ENCODE measurements at places on chromosomes 1 and 21. TPM values are rescaled to one million over a fixed set of nuclear protein-coding genes. Genes with fewer than 3 reads are reported as not detected.

DNA sequence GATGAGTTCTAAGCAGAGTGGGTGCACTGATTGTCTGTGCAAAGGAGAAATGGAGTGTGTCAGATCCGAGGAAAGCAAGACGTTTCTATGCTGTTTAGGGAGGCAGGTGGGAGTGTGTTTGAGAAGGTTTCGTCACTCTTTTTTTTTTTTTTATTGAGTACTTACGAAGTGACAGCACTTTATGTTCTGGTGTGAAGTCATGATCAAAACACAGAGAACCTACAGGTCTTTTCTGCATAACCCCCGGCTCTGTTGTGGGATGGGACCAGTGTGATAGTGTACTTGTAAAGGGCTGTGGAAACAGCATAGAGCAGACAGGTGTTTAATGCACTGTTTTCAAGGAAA is 26.7 kb downstream of the MIA3 start:
- DNase-seq, result peak; percentile 29

GRCh38 chr1:40075266-40075665 is 21.8 kb downstream of the PPT1 start:
- DNase-seq, result no peak

GRCh38 chr1:86508583-86508969 is 38.3 kb upstream of the CLCA4 start:
- peak; percentile 93 for DNase-seq

DNA sequence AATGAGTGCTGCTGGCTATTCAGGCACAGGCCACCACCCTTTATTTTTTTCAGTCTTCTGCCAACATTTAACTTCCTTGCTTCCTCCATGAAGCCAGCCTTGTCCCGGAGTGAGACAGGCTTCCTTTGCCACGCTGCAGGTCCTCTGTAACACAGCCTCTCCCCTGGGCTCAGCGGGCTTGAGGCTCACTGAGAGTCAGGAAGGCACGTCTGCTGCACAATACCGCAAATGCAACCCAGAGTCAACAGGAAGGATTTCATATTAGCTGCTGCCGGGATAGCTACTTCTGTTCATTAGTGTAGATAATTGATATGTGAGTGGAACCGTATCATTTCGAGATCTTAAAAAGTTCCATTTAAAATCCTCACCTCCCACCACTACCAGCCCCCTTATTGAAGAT is 22.5 kb downstream of the MYOG start:
- no peak for DNase-seq

GRCh38 chr1:70671006-70671405 is 259.9 kb downstream of the CTH start:
- no peak for DNase-seq

- peak; percentile 27 for DNase-seq
These were observed 3.0 kb downstream of the PTPN22 start for GRCh38 chr1:113868387-113869083.

DNA sequence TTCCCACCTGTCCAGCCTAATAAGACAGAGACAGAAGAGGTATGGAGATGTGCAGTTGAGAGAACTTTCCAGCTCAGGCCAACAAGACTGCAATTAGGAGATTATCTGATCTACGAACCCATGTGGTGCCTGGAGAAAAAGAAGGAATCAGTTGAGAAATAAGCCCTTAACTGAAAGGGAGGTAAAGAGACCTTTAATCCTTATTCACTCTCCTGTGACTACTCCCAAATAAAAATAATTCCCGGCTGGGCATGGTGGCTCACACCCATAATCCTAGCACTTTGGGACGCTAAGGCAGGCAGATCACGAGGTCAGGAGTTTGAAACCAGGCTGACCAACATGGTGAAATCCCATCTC is 31.9 kb upstream of the SARS1 start:
- no peak for DNase-seq

DNA sequence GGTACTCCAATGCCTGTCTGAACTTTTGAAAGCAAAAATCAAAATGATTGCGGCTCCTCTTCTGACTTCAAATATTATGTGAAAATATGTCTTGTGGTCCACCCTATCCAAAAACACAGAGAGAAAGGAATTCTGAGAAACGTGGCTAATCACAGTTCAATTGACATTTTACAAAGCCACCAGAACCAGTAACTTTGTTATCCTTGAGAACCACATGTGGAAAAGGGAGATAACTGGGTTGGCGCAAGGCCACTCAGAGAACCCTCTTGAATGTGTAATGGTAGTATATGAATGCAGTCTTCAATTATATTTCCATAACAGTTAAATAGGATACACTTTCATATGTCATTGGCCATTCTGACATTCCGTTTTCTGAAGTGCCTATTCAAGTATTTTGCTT is 1030.0 kb upstream of the TMPRSS15 start:
- DNase-seq, result no peak

- no peak for DNase-seq
These were observed 109.7 kb upstream of the SYT6 start for GRCh38 chr1:114263343-114263742.

KRTAP11-1 gene
- not detected for total RNA-seq

GRCh38 chr1:3775490-3776230 is 3.1 kb downstream of the SMIM1 start:
- peak; percentile 33 for DNase-seq

DNA sequence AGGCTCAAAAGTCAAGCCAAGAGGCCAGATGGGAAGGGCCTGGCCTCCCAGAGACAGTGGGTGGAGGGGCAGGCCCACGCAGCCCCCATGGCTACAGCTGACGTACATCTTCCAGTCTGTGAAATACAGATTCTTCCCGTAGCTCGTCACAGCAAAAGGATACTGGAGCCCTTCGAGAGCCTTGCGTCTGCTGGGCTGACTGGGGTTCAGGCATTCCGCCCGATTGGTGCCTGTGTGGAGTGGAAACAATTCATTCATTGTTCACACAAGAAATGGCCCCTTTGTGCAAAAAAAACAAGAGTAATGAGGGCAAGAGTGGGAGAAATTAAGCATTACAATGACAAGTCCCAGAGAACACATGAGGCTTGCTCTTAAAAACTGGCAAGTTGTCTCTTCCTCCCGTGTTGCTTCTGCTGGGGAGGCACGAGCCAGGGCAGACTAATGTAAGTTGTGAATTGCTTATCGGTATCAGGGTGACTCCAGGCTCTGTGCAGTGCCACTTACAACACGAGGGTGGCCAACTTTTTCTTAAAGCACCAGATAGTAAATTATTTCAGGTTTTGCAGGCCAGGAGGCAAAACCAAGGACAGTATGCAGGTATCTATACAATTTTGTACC is 85.1 kb downstream of the NID1 start:
- DNase-seq, result no peak

C8B gene
- total RNA-seq, result not detected

DNA sequence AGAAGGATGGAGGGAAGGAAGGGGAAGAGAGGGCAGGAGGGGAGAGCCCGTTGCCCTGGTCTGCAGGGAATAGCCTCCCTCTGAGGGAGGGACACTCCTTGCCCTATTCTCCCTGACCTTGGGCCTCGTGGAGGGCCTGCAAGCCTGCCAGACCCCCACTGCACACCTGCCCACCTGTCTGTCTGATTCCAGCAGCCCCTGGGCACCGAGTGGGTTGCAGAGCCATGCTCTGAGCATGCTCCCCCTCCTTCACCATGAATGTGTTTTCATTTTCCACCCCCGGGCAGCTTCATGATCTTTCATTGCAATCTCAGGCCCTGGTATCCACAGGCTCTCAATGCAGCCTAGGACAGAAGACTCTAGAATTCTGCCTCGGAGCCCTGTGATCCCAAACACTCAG is 5.1 kb upstream of the NPHP4 start:
- no peak for DNase-seq

DNA sequence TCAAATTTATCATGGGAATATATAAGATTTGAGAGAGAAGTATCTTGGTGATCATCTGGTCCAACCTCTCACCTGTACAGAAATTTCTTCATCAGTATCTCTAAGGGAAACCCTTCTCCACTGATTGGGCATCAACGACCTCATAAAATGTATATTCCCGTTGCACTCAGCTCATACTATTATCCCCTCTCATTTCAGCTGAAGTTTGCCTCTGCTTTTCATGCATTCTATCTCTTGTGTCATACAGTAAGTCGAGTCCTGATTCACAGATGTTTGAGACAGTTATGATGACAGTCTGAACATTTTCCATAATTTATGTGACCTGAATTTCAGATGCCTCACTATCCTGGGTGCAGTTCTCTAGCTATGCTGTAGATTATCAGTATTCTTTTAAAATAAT is 21.0 kb downstream of the OR10R2 start:
- DNase-seq, result no peak

DNA sequence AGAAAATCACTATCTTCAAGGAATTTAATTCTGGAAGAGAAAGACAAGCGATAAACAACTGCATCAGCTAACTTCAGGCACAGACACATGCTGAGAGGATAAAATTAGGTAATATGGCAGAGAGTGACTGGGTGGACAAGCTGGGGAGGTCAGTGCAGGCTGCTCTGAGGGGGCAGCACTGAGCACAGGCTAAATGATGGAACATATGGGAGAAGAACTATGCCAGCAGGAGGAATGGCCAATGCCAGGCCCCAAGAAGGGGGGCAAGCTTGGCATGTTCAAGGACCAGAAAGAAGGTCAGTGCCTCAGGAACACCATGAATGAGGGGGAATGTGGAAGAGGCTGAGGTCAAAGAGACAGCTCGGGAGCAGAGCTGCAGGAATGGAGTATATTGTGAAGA is 190.7 kb upstream of the MAP1LC3C start:
- no peak for DNase-seq

- peak; percentile 68 for DNase-seq
These were observed 88.1 kb upstream of the HIVEP3 start for GRCh38 chr1:42006836-42007235.

- DNase-seq, result no peak
These were observed 7.3 kb downstream of the RUSC1 start for GRCh38 chr1:155327981-155328380.

- DNase-seq, result peak; percentile 44
These were observed 433.1 kb downstream of the CAMTA1 start for GRCh38 chr1:7218210-7218832.

NGF gene
- 20.2 TPM for total RNA-seq

DNA sequence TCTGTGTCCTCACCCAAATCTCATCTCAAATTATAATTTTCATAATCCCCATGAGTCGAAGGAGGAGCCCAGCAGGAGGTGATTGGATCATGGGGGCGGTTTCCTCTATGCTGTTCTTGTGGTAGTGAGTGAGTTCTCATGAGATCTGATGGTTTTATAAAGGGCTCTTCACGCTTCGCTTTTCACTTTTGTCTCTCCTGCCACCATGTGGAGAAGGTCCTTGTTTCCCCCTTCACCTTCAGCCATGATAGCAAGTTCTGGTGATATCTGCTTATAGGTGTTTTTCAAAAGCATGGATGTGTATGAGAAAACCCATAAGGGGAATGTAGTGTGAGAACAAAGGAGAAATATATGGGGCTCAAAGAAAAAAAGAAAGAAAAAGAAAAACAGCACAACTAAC is 405.9 kb upstream of the RGS18 start:
- DNase-seq, result no peak

DNA sequence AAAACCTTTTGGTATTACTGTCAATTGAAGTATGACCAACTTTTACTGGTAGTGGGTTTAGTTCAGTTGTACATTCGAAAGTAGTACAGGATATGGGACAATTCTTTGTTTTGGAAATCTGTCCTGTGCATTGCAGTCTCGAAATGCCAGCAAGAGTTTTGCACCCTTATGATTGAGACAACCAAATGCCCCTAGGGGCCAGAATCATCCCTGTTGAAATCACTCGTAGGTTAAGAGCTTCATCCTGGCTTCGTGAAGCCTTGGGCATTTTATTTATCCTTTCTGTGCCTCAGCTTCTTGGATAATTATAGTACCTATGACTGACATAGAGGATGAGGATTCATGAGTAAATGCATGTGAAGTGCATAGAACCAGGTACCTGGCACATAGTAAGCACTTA is 2.4 kb upstream of the GOLT1A start:
- DNase-seq, result no peak

DNA sequence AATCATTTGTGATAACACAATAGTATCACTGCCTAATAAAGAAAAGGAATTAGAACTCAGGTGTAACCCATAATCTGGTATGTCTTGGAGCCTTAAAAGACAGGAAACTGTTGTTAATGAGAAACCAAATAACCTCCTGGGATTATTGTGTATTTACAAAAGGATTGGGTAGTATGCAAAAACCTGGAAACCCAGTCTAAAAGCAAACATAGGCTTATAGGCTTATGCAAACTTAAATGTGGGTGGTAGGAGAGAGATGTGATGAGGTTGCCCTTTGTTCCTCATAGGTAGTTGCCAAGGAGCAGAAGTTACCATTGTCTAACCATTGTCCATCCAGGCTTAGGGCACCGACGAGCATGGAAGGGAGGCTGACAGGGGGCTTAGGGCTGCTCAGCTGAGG is 165.8 kb downstream of the AK5 start:
- no peak for DNase-seq

DNA sequence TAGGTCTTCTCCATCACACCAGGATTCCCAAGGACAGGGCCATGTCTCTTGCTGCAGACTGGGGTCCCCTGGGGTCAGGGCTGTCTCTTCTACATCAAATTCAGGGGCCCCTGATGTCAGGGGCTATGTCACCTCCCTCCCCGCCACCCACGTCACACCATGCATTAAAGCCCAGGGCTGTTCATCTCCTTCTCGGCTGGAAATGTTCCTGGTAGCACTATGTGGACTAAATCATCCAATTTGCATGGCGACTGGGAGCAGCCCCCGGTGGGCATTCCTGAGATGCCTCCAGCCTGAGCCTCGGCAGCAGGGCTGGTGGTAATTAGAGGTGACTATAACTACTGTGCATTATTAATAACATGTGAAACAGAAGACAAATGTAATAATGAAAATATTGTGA is 151.7 kb upstream of the HMGB4 start:
- DNase-seq, result no peak

OR2T2 gene
- not detected for total RNA-seq

- no peak for DNase-seq
These were observed 20.3 kb downstream of the AJAP1 start for GRCh38 chr1:4674676-4675075.

- no peak for DNase-seq
These were observed 8.3 kb downstream of the CSMD2 start for GRCh38 chr1:34156739-34157138.

GRCh38 chr1:145963265-145964019 is 933 bp downstream of the ANKRD34A start:
- DNase-seq, result peak; percentile 55

DNA sequence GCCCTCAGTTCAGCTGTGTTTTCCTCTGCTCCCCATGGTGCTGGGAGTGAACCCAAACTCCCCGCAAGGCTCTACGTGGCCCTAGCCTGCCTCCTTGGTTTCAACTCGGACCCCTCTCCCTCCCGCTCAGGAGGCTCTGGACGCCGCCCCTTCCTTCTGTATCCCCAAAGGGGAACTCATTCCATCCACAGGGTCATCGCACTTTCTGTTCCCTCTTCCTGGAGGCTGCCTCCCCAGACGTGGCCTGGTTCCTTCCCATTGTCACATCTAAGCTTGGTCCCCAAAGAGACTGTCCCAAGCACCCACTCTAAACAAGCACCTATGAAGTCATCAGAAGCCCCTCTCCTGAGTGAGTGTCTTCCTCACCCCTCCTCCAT is 10.9 kb downstream of the KCNAB2 start:
- no peak for DNase-seq

All from fibroblast of the aortic adventitia (primary cell).